ENCODE measurements at places on chromosomes 3 and 15.
A peak's percentile ranks its signal among the peaks of the same experiment; 100 is the strongest.

- DNase-seq, result peak; percentile 37
Measured at GRCh38 chr15:90869140-90869541, 753 bp downstream of the FURIN start.

- DNase-seq, result no peak
Measured at GRCh38 chr3:80244390-80244789, 476.6 kb upstream of the ROBO1 start.

- DNase-seq, result no peak
Measured at GRCh38 chr3:45604999-45605398, 10.4 kb downstream of the LIMD1 start.

DNA sequence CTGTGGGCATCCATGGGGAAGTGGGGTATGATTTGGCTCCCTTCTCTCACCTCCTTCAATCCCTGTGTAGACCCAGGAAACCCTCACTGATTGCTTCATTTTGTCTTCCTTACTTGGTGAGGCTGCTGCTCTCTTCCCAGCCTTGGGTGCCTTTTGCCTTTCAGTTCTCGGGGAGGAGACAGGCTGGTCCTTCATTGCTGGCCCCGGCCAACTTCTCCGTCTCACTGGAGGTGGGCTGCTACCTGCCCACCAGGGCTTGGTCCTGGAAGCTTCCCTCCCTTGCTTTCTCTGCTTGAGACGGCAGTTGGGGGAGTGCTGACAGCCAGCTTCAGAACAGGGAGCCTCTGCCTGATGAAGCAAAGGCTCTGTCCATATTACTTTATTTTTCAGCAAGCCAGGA lies 4.7 kb downstream of the FOXL2 start:
- DNase-seq, result no peak

DNA sequence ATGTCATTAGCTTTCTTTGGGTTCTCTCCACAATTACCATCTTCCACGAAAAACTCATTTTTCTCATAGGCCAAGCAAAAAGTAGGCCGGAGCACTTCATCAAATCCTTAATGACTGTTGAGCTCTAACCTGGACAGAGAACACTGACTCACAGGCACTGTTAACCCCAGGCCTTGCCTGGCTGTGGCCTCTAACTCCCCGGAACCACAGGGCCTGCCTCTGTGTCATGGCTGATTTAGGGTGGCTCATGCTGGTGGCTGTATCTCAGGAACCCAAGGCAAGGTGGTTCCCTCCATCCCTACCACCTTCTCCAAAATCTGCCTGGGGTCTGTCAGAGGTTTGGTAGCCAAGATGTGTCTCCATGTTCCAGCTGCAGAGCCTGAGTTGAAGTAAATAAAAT lies 3.6 kb downstream of the CRTAP start:
- no peak for DNase-seq

GRCh38 chr15:74257105-74257504 lies 21.0 kb downstream of the CCDC33 start:
- DNase-seq, result no peak

GRCh38 chr3:14831916-14832450 lies 13.2 kb downstream of the FGD5 start:
- DNase-seq, result no peak

DNA sequence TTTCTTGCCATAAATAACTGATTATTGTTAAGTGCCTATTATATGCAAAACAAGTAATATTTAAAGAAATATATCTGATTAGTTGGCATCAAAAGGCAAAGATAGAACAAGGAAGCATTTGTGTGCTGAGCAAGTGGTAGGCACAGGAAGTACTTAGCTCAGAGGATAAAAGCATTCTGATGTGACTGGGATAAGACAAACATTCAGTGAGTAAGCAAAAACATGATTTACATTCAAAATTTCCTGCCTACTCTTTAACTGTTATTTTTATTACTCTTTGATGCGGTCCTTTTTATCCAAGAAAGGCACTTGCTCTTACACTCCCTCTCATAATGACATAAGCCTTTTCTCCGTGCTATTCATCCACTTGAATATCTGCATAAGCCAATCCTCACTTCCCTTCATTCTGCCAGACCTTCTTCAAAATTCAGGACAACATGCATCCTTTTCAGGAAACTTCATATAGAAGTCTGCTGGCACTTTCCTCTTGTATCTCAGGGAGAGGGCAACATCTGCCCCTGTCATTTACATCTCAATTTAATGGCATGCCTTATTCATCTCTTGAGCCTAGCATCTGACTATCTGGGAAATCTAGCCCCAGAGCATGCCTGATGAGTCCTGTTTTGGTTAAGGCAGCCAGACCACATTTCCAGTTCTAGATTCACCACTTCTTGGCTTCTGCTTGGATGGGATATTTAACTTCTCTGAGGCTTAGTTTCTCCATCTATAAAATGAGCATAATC lies 478.2 kb upstream of the ROBO2 start:
- no peak for DNase-seq

DNA sequence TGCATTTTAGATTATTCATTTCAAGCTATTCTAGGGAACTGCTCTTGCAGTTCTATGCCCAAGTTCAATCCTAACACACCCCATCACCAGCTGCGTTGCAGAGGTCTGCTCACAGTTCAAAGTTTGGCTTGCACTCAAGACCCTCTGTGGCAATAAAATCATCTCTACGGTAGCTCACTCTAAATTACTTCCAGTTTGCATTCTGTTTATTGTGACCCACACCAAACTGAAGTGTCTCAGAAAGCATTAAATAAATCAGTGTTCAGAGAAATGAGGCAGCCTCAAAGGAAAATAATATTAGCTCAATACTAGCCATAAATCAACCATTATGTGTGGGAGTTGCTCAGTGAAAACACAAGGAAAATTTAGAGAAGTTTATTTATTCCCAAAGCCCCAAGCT lies 250.3 kb downstream of the MAGI1 start:
- DNase-seq, result no peak

- DNase-seq, result no peak
Measured at GRCh38 chr15:82105451-82106215, 59.8 kb upstream of the MEX3B start.

DNA sequence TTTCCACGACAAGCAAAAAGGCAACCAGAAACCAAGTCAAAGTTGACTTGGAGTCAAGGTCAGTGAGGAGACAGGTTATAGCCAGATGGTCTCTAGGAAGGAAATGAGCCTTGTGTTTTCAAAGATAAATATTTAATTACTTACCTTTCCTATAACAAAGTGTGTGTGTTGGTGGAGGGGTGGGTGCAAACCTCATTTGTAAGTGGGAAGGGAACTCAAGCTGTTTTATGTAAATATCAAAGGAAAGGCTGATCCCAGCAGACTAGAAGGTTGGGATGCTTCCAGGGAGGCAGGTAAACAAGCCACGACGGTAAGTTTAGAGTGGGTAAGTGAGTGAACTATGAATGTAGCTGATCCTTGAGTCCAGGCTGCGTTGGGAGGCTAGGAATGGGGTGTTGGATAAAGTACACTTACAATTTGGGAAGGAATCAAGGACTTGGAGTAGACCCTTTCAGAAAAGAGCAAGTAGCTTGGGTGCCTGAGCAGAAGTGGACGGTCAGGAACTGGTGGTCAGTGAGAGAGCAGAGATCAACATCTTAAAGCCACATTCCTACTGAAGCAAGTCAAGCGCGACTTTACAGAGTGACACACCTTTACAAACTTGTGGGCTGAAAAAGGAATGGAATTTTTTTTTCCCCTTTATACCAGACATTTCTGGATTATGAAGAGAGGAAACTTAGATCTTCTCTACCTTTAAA lies 82.0 kb upstream of the TBL1XR1 start:
- no peak for DNase-seq

- no peak for DNase-seq
Measured at GRCh38 chr3:71415681-71416122, 167.8 kb downstream of the FOXP1 start.

DNA sequence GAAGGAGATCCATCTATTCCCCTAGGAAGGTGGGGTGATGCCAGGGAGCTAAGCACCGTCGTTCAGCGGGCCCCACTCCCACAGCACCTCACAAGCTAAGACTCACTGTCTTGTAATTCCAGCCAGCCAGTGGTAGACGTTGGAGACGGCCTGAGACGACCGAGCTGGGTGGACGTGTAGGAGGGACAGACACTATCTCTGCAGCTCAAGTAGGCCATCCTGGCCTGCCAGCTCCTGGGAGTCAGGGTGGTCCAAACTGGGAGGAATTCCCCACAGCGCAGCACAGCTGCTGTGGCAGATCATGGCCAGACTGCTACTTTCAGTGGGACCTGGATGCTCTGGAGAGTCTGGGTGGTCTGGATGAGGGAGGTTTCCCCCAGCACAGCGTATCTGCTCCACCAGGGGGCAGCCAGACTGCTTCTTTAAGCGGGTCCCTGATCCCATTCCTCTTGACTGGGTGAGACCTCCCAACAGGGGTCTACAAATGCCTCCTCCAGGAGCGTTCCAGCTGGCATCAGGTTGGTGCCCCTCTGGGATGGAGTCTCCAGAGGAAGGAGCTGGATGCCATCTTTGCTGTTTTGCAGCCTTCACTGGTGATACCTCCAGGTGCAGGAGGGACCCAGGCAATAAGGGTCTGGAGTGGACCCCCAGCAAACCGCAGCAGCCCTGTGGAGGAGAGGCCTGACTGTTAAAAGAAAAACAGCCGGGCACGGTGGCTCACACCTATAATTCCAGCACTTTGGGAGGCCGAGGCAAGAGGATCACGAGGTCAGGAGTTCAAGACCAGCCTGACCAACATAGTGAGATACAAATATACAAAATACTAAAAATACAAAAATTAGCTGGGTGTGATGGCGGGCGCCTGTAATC lies 27.6 kb downstream of the GNB5 start:
- no peak for DNase-seq

DNA sequence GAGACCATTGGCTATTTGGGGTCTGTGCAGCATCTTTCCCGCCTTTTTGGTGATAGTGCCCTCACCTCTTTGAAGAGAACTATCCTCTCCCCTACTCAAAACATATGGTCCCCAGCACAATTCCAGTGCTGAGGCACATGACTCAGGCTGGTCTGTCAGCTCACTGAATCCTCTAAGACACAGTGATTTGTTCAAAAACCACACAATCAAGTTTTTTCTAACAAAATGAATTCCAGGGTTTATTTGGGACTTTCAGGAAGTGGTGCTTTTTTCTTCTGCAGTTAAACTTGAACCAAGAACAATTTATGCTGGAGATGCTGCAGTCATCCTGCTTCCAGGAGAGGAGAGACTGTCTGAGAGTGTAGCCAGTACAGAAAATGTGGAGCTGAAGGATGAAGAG lies 142.5 kb upstream of the LMCD1 start:
- no peak for DNase-seq

- DNase-seq, result no peak
Measured at GRCh38 chr3:147702509-147702908, 293.3 kb downstream of the ZIC1 start.

GRCh38 chr3:112357930-112358780 lies 25.2 kb downstream of the CD200 start:
- no peak for DNase-seq

DNA sequence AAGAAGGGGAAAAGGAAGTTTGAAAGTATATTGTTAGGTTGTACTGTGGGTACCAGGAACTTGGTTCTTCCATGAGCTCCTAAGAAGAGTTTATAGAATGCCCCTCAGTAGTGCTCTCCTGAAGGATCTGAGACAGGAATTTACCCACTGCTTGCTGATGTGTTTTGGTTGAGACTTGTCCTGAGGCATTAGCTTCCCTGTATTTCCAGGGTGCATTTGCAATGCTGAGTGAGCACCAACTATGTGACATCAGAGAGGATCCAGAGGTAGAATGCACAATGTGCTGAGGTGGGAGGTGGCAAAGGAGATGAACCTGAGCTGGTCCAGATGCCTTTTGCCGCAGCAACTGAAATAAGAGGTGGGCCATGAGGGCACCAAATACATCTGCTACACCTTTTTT lies 64.3 kb upstream of the LRRC3B start:
- DNase-seq, result no peak

GRCh38 chr3:101900736-101901135 lies 51.4 kb downstream of the NFKBIZ start:
- DNase-seq, result no peak

- DNase-seq, result no peak
Measured at GRCh38 chr3:141459008-141459407, 27.8 kb upstream of the RASA2 start.

GRCh38 chr3:193813501-193813830 lies 220.5 kb downstream of the OPA1 start:
- DNase-seq, result no peak

DNA sequence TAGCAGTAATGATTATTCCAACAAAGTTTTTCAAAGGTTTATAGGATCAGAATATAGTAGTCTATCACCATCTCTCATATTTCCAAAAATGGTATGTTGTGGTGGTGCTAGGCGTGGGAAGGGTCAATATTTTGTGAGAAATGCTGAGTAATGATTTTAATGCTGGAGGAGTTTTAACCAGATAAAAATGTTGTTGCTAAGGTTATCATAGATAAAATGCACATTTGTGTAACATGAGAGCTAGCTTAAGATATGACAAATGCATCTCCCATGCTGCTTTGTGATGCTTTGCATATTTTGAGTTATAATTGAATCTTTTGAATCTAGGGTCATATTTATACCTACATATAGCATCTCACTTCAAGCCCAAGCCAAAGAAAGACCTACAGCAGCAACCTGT lies 103.9 kb upstream of the ROBO1 start:
- DNase-seq, result no peak

GRCh38 chr15:100772478-100772877 lies 107.2 kb upstream of the ALDH1A3 start:
- DNase-seq, result no peak

DNA sequence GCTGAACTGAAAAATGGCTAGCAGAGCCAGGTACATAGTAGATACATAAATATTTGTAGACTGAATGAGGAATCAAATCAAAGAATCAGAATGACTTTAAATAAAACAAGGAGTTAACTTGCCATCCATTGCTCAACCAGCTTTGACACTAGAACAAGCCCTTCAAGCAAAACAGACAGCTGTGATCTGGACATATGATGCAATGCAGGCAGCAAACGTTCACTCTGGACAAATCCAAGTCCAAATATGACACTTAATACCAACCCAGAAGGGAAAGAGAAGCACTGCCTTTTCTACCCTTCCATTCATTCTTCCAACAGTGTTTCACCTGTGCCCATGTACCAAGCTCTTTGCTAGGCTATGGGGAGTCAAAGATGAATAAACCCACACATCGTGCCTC lies 4.5 kb downstream of the THRB start:
- DNase-seq, result no peak

DNA sequence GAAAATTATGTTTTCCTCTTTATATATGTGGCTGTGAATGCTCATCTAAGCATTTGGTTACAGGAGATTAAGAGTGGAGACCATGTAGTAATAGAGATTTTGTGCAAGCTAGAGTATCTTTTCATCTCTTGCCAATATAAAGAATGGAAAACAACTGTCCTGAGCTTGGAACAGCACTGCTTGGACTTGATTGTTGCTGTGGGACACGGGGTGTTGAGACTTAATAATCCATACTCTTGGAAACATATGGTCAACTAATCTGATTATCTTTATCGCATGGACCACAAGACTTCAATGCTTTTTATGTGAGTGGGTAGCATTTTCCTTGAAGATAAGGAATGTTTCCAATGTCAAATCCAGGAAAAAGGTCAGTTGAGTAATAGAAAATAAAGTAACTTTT lies 806.3 kb downstream of the DIPK2A start:
- DNase-seq, result no peak
